Transverse colon (tissue), 4 donors: ENCODE measurements at places on chromosomes 1 and 21.
A peak's percentile ranks its signal among the peaks of the same experiment; 100 is the strongest.

- H3K4me3 ChIP-seq: no peak overlapping the region
- H3K4me1 ChIP-seq: peaks cover 55% of the 10 kb centered on the region
- no peaks in the 10 kb centered on the region for H3K27me3 ChIP-seq
- peak; percentile 91 for DNase-seq
- H3K36me3 ChIP-seq: peaks cover 7% of the 10 kb centered on the region
These were observed 12.7 kb downstream of the SLC37A1 start for GRCh38 chr21:42526379-42526727.

DNA sequence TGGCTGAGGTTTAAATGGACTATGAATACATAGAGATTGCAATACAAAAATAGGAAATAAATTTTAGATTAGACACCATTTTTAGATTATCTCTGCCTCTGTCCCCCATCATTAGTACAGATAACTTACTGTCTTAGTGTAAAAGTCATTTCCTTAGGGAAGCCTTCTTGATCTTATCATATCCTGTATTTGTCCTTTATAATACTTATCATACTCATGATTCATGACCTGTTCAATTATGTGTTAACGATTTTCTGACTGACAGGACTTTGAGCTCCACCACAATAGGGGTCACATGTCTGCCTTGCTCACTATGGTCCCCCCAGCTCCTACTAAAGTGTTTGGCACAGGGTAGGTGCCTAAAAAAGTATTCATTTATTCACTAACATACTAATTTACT lies 14.6 kb downstream of the TEX38 start:
- DNase-seq: no peak
- H3K36me3 ChIP-seq: peaks cover 42% of the 10 kb centered on the region
- H3K4me1 ChIP-seq: peaks cover 33% of the 10 kb centered on the region

- H3K4me1 ChIP-seq: no peaks in the 10 kb centered on the region
- no peak for DNase-seq
- no peaks in the 10 kb centered on the region for H3K27me3 ChIP-seq
- H3K4me3 ChIP-seq: no peak overlapping the region
- H3K36me3 ChIP-seq: no peaks in the 10 kb centered on the region
- no peak overlapping the region for H3K27ac ChIP-seq
These were observed 244.3 kb downstream of the PTPRC start for GRCh38 chr1:198883184-198883583.

DNA sequence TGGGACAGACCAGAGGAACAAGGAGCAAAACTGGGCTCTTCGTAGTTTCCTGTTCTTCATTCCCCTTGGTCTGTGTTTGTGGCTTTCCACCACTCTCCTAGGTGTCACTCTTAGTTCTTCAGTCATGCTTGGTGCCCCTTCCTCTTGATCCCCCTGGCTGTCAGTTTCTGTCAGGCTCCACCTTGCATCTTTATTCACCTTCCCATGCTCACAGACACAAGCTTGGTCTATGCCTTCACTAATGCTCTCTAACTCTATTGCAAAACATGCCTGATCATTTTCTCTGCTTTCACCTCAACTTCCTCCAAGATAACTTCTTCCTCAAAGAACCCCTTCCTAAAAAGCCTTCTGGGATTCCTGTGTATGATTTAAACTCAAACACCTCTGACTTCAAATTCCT lies 122.9 kb downstream of the GLUL start:
- no peaks in the 10 kb centered on the region for H3K27me3 ChIP-seq
- no peaks in the 10 kb centered on the region for H3K4me1 ChIP-seq
- H3K4me3 ChIP-seq: no peak overlapping the region
- DNase-seq: no peak
- no peak overlapping the region for H3K27ac ChIP-seq
- no peaks in the 10 kb centered on the region for H3K36me3 ChIP-seq

GRCh38 chr1:48216313-48216712 lies 6.2 kb upstream of the SLC5A9 start:
- H3K27ac ChIP-seq: no peak overlapping the region
- no peaks in the 10 kb centered on the region for H3K4me1 ChIP-seq
- no peaks in the 10 kb centered on the region for H3K27me3 ChIP-seq

DNA sequence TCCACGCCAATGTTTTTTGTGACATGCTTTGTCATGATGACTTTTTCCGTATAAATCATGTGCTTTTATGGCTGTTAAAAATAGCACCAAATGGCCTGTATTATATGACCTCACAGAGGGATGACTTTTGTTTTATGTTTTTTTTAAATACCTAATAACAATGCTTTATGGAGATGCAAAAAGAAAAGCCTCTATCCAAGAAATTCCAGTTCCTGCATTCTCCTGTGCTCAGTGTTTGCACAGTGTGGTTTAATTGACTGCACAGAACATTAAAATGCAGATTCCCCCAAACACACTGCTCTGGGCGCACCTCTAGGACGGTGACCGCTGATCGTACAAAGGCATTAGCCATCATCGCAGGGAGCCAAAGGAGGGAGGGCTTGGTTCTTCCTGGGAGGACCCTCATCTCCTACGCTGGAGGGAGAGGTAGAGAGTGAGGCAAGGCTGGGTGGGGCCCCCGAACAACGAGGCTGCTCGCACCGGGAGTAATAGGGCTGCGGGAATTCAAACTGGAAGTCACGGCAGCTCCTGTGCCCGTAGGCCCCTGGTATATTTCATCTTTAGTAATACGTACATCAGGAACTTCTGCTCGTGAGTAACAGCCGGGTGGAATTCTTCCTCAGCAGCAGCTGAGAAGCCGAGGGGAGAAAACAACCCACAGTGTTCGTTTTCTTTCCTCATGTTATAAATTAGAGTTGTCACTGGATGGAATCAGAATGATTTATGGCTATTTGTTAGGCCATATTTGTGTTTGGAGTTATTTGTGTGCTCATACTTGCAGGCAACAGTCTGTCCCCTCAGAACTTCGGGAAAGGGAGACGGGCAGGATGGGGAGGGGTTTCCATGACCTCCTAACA lies 465.6 kb downstream of the CAMTA1 start:
- H3K4me1 ChIP-seq: no peaks in the 10 kb centered on the region
- no peak for DNase-seq
- H3K36me3 ChIP-seq: no peaks in the 10 kb centered on the region
- no peaks in the 10 kb centered on the region for H3K27me3 ChIP-seq
- no peak overlapping the region for H3K27ac ChIP-seq
- no peak overlapping the region for H3K4me3 ChIP-seq

DNA sequence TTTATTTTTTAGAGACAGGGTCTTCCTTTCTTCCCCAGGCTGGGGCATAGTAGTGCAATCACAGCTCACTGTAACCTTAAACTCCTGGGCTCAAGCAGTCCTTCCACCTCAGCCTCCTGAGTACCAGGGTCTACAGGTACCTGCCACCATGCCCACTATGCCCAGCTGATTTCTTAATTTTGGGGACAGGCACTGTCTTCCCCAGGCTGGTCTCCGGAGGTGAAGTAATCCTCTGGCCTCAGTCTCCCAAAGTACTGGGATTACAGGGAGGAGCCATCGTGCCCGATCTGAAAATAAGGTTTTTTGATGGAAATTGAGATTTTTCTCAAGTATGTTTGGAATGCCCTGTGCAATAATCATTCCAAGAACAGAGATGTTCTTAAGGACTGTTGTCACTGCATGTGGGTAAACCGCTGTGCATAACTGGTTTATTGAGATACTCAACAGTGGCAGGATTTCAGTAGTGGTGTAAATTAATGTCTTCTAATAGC lies 934 bp upstream of the MSH4 start:
- no peak for DNase-seq
- no peaks in the 10 kb centered on the region for H3K27me3 ChIP-seq
- H3K4me3 ChIP-seq: no peak overlapping the region
- no peak overlapping the region for H3K27ac ChIP-seq
- peaks cover 6% of the 10 kb centered on the region for H3K4me1 ChIP-seq
- peaks cover 47% of the 10 kb centered on the region for H3K36me3 ChIP-seq

GRCh38 chr21:44539046-44539445 lies 949 bp downstream of the KRTAP10-1 start:
- no peak overlapping the region for H3K27ac ChIP-seq
- H3K4me3 ChIP-seq: no peak overlapping the region
- DNase-seq: no peak
- H3K4me1 ChIP-seq: no peaks in the 10 kb centered on the region
- no peaks in the 10 kb centered on the region for H3K36me3 ChIP-seq
- H3K27me3 ChIP-seq: peaks cover 6% of the 10 kb centered on the region

GRCh38 chr21:14862794-14863720 lies 201.7 kb downstream of the NRIP1 start:
- peaks cover 7% of the 10 kb centered on the region for H3K4me1 ChIP-seq
- no peaks in the 10 kb centered on the region for H3K27me3 ChIP-seq
- no peak for DNase-seq
- no peak overlapping the region for H3K4me3 ChIP-seq
- H3K27ac ChIP-seq: no peak overlapping the region

DNA sequence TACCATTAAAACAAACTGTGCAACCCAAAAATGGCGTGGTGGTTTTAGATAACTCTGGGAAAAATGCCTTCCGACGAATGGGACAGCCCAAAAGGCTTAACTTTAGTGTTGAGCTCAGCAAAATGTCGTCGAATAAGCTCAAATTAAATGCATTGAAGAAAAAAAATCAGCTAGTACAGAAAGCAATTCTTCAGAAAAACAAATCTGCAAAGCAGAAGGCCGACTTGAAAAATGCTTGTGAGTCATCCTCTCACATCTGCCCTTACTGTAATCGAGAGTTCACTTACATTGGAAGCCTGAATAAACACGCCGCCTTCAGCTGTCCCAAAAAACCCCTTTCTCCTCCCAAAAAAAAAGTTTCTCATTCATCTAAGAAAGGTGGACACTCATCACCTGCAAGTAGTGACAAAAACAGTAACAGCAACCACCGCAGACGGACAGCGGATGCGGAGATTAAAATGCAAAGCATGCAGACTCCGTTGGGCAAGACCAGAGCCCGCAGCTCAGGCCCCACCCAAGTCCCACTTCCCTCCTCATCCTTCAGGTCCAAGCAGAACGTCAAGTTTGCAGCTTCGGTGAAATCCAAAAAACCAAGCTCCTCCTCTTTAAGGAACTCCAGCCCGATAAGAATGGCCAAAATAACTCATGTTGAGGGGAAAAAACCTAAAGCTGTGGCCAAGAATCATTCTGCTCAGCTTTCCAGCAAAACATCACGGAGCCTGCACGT lies 82.1 kb downstream of the PRDM2 start:
- DNase-seq: no peak
- no peak overlapping the region for H3K27ac ChIP-seq
- no peak overlapping the region for H3K4me3 ChIP-seq
- H3K4me1 ChIP-seq: peaks cover 9% of the 10 kb centered on the region
- peaks cover 30% of the 10 kb centered on the region for H3K36me3 ChIP-seq

GRCh38 chr1:236774926-236775325 lies 20.2 kb upstream of the MTR start:
- peaks cover 4% of the 10 kb centered on the region for H3K27me3 ChIP-seq
- H3K27ac ChIP-seq: no peak overlapping the region
- no peaks in the 10 kb centered on the region for H3K4me1 ChIP-seq

GRCh38 chr1:23283667-23284602 lies 60.1 kb downstream of the HNRNPR start:
- peaks cover 6% of the 10 kb centered on the region for H3K4me1 ChIP-seq
- H3K4me3 ChIP-seq: no peak overlapping the region
- H3K27me3 ChIP-seq: no peaks in the 10 kb centered on the region
- DNase-seq: no peak

GRCh38 chr1:217965156-217965786 lies 319.8 kb upstream of the RRP15 start:
- H3K27ac ChIP-seq: no peak overlapping the region
- H3K4me3 ChIP-seq: no peak overlapping the region
- H3K4me1 ChIP-seq: no peaks in the 10 kb centered on the region
- H3K36me3 ChIP-seq: no peaks in the 10 kb centered on the region

DNA sequence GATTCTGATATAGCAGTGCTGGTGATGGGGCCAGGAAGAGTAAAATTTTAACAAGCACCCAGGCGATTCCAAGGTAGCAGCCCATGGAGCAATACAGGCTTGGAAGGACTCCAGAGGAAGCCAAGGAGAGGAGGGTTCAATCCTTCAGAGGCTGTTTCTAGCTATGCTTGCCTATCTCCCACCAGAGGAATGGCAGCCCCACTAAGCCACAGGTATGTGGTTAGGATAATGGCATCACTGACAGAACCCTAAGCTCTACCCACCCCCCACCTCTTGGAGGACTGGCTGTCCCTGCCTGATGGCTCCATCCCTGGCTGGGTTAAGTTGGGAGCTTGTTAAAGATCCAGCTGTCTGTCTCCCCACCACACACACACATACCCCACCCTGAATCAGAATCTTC lies 19.3 kb upstream of the PTAFR start:
- no peak overlapping the region for H3K27ac ChIP-seq
- no peak overlapping the region for H3K4me3 ChIP-seq
- H3K36me3 ChIP-seq: no peaks in the 10 kb centered on the region
- H3K27me3 ChIP-seq: no peaks in the 10 kb centered on the region
- DNase-seq: no peak

GRCh38 chr1:234262754-234263105 lies 110.5 kb upstream of the COA6 start:
- H3K4me3 ChIP-seq: no peak overlapping the region
- no peak overlapping the region for H3K27ac ChIP-seq
- no peaks in the 10 kb centered on the region for H3K27me3 ChIP-seq
- no peak for DNase-seq

- H3K4me3 ChIP-seq: no peak overlapping the region
- no peaks in the 10 kb centered on the region for H3K36me3 ChIP-seq
- no peak for DNase-seq
- no peaks in the 10 kb centered on the region for H3K4me1 ChIP-seq
These were observed 1404.4 kb upstream of the PRMT6 start for GRCh38 chr1:105652109-105652508.

GRCh38 chr1:162412002-162412401 lies at the start of gene SH2D1B:
SH2D1B (minus strand) TSS chr1:162412136; CDS start chr1:162412016, 120 bp downstream.
- H3K27me3 ChIP-seq: no peaks in the 10 kb centered on the region
- H3K4me3 ChIP-seq: no peak within 1 kb of the TSS
- no peak within 1 kb of the TSS for H3K27ac ChIP-seq
- DNase-seq: no peak
- no peaks in the 10 kb centered on the region for H3K4me1 ChIP-seq
- H3K36me3 ChIP-seq: no peaks in the 10 kb centered on the region

DNA sequence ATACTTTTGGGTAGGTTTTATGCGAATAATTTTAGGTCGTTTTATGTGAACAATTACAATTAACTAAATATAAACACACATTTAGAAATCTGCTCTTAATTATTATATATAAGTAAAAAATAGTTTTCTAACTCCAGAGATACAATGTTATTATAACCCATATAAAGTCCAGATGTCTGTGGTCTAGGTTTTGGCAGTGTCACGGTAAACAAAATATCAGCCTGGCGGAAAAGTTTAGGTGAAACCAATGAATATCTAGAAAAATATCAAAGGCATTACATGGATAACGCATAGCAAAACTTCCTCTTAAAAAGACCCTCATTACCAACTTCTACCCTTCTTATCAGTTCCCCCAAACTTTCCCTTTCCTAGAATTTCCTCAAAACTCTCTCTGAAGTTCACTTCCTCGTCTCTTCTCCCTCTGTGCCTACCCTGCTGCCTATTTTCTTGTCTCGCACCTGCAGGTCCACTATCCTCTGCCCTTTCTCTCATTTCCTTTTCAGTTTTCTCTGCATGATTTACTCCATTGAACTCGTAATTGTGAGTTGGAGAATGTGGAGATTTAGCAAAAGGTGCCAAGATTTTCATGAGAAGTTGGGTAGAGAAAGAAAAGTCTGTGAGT lies 21.8 kb downstream of the VTCN1 start:
- H3K4me3 ChIP-seq: no peak overlapping the region
- no peak overlapping the region for H3K27ac ChIP-seq
- no peaks in the 10 kb centered on the region for H3K27me3 ChIP-seq
